ENCODE measurements at places on chromosomes 12 and 14.

DNA sequence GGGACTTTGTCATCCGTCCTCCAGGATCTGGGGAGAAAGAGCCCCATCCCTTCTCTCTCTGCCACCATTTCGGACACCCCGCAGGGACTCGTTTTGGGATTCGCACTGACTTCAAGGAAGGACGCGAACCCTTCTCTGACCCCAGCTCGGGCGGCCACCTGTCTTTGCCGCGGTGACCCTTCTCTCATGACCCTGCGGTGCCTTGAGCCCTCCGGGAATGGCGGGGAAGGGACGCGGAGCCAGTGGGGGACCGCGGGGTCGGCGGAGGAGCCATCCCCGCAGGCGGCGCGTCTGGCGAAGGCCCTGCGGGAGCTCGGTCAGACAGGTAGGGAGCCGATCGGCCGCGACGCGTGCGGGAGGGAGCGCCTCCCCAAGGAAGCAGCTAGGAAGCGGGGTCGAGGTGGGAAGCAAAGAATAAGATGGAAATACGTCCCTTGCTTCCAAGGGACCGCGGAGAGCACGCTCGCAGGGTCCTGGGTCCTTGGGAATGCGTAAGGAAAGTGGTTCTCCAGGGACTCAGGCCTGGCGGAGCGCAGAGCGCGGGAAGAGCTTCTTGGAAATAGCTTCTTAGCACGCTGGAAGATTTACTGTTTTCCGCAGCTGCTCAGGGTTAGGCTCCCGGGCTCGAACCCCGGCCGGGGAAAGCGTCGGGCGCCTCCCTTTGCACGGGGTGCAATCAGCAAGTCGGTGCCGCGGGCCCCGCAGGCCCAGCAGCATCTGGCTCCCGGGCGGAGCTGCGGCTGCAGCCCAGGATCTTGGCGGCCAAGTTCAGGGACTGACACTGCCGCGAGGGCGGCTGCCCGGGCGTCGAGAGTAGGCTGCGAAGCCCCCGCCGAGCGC lies 457 bp downstream of the SOCS2 start:
- DNase-seq = no peak

DNA sequence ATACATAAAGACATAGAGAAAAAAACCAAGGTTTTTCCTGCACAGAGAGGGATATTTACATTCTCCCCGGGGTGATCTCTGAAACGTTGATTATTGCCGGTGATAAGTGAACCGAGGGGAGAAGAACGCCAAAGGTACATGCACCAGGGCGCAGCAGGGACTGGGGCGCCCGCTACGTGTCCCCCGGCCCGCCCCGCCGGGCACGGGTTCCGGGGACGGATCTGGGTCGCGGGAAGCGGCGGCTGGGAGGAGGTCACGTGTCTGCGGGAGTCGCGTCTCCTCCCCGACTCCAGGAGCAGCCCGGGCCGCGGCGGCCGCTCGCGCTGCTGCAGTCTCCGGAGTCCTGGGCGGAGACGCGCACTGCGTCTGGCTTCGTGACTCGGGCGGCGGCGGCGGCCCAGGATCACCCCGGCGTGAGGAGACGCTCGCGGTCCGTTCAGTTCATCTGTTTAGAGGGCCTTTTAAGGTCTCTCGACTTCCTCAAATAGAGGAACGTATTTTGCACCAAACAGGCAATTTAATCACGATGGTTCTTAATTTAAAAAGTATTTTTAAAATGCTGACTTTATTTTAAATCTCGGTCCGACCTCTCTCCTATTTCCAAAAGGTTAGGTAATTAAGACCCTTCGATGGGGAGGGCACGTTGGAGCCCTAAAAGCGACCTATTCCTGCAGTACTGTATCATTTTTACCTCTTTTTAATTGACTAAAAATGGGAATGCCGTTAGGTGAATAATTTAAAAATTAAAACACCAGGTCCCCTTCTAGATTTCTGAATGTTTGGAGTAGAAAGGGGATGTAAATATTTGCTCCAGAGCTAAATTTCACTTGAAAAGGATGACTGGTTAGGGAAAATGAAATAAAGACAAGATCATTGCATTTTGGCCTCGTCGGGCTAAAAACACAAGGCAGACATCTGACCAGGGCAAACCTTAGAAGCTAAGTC lies 1.8 kb upstream of the BHLHE41 start:
- DNase-seq = peak; percentile 61

GRCh38 chr12:51293696-51294095 lies 23.5 kb upstream of the SMAGP start:
- DNase-seq = no peak

GRCh38 chr12:62192180-62192902 lies 67.9 kb upstream of the USP15 start:
- DNase-seq = peak; percentile 46

- DNase-seq = no peak
These were observed 55.4 kb downstream of the FAR2 start for GRCh38 chr12:29204521-29204920.

DNA sequence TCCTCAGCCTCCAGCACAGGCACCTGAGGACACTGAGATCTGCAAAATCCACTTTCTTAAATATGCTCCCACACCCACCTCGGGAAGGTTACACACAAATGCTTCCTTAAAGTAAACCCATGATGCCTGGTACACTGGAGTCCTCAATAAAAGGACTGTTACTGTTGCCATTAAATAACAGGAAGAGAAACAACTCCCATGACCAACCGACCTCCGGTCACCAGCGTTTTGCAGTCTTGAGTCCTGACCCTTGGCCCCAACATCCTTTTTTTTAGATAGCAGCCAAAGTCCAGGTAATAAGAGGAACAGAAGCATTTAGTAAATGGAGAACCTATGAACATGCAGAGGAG lies 42.4 kb downstream of the ITPK1 start:
- DNase-seq = no peak

DNA sequence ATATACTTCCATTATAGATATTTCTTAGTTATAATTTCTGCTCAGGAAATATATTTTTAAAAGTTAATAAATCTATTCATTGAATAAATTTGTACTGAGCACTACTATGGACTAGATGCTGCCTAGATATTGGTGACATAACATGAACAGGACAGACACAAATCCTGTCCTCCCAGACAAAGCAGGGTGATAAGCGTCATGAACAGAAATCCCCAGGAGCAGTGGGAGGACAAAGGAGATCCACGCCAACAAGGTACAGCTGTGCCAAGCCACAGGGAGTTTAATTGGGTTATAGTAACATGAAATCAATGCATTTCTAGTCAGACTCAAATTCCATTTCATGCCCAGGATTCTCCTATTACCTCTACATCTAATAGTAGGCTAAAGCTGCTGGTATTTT lies 171.8 kb upstream of the CPNE8 start:
- DNase-seq = no peak

DNA sequence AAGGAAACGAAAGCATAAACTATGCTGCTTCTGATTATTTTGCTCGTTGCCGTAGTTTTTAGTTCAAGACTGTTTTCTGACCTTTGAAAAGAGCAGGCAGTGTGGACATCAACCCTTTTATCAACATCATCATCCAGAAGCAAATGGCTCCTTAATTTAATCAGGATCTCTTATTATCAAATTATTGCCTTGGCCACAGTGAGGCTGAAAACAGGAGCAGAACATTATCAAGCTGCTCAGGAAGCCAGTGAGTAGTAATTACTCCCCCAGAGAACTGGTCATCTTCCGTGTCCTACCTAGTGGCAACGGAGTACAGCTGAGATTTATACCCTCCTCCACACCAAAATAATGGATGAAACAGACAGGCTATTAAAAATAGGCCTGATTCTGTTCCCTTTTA lies 2.2 kb upstream of the DIABLO start:
- DNase-seq = no peak

DNA sequence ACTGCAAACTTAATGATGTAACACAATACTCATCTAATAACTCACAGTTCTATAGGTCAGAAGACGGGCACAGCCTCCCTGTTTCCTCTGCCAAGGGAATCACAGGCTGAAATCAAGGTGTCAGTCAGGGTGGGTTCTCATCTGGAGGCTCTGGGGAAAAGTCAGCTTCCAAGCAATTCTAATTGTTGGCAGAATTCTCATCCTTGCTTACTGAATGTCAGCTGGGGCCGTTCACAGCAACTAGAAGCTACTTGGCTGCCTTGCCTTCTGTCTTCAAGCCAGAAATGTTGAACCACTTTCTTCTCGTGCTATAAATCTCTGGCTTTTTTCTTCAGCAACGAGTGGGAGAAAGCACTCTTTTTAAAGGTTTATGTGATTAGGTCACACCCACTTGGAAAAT lies 80.1 kb upstream of the PDZRN4 start:
- no peak for DNase-seq

DNA sequence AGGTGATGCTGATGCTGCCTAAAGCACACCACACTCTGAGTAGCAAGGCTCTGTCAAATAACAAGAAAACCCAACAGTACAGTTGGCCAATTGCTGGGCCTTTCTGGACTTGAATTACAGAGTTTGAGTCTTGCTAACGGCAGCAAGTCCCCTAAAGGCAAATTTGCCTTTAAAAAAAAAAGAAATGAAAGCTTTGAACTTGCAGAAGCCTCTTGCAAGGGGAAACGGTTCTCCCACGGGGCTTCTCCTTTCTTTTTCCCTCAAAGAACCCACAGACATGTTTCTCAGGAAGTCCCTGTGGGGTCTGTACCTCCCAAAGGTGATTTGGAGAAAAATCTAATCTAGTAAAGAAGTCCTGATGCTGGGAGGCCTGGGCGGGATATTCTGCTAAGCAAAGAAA lies 191.3 kb upstream of the MYL2 start:
- no peak for DNase-seq

DNA sequence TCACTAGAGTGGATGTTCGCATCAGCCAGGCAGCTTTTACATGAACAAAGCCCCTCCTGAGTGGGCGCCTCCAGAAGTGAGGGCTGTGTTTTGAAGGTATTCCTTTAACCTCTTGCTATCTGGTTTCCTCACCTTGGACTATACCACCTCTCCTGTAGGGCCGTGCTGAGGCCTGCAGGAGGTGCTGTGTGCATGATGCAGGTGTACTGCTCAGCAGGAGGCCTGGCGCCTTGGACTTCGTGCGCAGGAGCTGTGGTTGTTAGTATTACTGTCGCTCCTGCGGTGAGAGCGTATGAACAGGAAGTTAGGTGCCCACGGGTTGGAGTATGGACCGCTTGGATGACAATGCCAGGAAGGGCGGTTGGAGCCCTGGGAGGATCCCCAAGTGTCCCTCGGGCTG lies 130.7 kb downstream of the TSPAN9 start:
- no peak for DNase-seq

- DNase-seq = no peak
These were observed 16.3 kb downstream of the GLTP start for GRCh38 chr12:109863847-109864712.

GRCh38 chr12:90407841-90408240 lies 547.1 kb downstream of the CCER1 start:
- DNase-seq = no peak

DNA sequence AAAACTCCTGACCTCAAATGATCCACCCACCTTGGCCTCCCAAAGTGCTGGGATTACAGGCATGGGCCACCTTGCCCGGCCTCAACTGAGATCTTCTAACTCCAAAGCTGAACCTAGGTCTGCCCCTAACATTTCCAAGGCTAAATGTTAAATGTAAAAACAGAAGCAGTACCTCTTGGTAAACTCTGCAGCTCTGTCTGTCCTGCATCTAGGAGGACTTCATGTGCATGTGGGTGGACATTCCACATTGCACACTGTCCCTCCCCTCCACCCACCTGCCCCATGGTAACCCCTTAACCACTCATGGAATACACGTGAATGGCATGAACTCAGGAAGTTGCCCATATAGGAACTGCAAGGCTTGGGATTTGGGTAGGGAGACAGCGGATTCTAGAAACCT lies 33.1 kb downstream of the SNX6 start:
- no peak for DNase-seq

All from D721Med (cell line).